ENCODE measurements at places on chromosomes 4 and X.

- DNase-seq = no peak
These were observed 881.0 kb downstream of the PCDH18 start for GRCh38 chr4:136651278-136651667.

DNA sequence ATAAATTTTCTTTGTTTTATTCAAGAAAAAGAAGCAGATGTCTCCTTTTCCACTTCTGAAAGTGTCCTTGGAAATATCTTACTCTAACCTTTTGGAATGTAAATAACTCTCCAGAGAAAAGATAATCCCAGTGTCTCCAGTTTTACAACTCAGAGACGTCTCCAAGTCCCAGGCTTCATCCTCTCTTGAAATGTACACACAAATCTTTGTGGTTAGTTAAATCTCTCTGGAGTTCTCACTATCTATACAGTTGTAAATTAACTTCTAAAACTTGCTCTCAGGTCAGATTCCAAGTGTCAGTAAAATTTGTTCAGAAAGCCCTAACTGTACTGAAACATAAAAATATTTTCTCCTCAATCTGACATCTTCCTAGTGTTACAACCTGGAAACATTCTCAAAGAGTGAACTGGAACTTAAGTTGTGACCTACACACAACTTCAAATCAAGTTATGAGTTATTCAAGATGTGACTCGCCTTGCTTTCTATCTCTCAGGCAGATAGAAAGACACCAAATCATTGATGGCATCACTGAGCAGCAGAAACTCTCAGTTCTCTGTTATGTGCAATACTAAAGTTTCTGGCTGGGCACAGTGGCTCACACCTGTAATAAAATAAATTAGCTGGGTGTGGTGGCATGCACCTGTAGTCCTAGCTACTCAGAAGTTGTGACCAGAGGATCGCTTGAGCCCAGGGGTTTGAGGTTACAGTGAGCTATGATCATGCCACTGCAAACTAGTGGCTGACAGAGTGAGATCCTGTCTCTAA, 284.2 kb downstream of the RCHY1 start:
- DNase-seq = no peak

DNA sequence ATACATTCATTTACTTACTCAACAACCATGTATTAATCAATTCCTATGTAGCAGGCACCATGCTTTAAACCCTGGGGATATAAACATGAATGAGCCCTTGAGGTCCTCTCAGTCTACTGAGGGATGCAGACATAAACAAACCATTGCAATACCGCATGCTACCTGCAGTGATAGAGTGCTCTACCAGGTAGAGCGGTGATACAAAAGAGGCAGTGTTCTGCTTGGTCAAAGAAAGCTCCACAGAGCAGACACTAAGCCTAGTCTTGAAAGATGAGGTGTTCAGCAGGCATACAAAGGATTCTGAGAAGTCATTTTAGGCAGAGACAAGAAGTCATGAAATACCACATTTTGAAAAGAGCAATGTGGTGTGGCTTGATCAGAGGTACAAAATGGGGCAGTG, 26.9 kb upstream of the AMOT start:
- DNase-seq = no peak

DNA sequence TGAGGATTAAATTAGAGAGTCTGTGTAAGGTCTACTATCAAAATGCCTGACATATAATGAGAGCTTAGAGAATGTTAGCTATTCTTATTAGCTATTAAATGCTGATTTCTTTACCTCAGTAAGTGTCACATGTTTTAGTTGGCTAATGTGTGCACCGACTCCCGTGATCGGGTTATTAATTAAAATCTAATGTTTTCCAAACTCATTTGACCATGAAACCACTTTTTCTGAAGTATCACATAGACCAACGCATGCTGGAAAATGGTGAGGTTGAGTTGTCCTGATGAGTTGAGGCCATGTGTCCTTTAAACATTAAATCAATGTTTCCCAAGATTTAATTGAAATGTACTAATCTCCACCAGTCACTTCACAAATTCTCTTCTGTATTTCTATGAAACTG, 84.8 kb upstream of the C1QTNF7 start:
- DNase-seq = no peak

DNA sequence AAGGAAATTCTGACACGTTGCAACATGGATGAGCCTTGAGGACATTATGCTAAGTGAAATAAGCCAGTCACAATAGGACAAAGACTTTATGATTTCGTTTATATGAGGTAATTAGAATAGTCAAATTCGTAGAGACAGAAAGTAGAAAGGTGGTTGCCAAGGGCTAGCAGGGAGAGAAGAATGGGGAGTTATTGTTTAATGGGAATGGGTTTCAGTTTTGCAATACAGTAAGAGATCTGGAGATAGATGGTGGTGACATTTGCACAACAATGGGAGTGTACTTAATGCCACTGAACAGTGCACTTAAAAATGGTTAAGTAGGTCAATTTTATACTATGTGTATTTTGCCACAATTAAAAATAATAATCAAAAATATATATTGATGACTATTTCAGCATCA, 43.4 kb upstream of the TMEM154 start:
- DNase-seq = no peak

GRCh38 chr4:47543331-47543730, 58.3 kb downstream of the ATP10D start:
- no peak for DNase-seq

GRCh38 chr4:143531380-143531779, 17.9 kb downstream of the SMARCA5 start:
- DNase-seq = no peak

DNA sequence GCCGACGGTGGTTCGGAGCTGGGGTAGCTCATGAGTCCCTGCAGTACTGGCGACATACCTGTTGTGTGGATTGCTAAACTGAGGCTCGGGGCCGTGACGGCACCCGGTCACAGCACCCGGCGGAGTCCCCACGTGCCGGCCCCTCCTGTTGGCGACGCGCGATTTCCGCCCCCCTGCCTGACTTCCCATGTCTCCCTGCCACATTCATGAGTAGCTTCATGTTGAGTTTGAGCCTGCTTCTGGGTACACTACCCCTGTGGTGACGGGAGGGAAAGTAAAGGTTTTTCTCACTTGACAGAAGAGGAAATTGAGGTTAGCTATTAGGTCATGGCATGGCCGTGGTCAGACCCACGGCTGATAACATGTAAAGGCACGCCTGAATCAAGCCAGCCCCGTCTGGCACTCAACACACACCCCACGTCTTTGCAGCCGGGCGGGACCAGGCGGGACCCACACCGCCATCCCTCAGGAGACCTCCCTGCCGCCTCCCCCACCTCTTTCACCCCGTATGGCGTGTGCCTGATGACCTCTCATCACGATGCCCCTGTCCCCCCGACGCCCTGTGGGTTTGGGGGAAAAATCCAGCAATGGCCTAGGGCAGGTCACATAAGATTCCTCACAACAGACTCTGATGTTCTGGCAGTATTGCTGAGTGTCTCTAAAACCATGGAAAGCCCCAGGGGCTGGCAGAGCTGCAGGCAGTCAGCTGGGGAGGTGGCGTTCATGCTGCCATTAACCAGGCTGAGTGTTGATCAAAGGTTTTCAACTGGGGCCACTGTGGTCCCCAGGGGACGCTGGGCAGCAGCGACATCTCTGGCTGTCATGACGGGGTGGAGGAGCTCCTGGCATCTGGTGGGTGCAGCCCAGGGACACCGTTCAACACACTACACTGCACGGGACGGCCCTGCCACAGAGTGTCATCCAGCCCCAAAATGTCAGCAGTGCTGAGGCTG, 29.2 kb downstream of the P2RY8 start:
- DNase-seq = no peak

GRCh38 chr4:8544741-8545438, 35.3 kb upstream of the GPR78 start:
- no peak for DNase-seq

- DNase-seq = no peak
These were observed 187.3 kb upstream of the LEF1 start for GRCh38 chr4:108355902-108356535.

DNA sequence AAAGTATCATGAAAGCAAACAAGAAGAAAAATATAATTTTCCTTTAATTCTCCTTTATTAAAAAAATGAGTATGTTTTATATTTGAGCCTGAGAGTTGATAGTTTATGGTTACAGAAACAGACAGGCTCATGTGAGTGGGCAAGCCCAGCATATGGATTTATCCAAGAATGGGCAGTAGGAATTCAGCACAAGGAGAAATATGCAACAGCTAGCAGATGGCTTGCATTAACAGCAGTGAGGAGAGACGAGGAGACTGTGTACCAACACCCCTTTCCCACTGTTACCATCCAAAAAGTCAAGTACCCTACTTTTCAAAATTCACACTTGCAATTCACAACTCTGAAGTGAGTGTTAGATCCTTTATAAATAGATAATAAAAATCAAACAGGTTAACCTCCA, 1760.2 kb upstream of the TENM3 start:
- no peak for DNase-seq

DNA sequence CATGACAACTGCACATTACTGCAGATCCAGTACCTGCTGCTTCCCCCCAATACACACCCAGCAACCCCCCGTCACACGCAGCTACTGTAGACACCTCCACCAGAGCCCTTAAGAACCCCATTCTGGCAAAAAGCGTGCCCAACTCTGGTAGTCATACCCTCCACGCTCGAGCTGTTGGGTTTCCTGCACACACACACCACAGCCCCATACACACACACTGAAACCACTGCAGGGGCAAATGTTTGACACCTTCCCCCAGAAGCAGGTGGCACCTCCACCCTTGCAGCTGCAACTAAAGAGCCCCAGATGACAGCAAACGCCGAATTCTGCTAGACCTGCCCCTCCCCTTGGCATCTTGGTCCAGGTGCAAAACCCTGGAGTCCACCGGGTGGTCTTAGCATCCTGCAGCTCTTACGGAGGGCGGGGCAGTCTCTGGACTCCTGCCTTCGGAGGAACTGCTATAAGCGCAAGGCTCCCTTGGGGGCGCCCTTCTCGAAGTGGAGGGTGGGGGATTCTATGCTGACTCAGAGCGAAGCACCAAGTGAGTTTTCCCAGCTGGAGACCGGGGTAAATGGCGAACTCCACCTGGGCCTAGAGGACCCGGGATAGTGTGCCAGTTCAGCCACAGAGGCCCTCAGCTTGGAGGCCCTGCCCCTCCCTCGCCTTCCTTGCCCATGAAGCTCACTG, 1.5 kb downstream of the FRMPD3 start:
- no peak for DNase-seq

GRCh38 chr4:75841641-75842520, 60.4 kb downstream of the PPEF2 start:
- DNase-seq = no peak

DNA sequence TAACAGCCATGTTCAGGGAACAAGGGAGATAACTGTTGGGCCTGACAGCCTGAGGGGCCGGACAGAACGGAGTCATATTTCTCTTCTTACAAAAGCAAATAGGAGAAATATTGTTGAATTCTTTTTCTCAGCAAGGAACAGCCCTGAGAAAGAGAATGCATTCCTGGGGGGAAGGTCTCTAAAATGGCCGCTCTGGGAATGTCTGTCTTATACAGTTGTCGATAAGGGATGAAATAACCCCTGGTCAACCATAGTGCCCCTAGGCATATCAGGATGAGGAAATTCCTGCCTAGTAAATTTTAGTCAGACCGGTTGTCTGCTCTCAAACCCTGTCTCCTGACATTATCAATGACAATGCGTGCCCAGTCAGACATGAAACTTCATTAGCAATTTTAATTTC, 1925.5 kb downstream of the PCDH7 start:
- DNase-seq = no peak

DNA sequence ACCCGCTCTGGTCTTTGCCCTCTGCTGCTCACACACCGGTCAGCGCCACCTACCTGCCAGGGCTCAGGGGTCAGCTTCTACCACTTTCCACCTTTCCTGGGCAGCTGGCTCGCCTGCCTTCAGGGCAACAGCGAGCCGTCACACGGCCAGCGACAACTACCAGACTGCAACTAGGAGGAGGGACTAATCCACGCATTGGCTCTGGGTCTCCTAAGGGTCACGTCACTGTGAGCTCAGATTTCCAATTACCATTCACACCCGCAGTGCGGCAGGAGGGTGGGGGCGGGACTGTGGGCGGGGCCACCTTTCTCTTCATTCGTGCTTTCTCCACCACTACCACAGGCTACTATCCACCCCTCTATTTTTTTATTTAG, at the start of gene BEX5:
Gene BEX5 (minus strand): TSS at position 172 of the 374 bp plus-strand sequence. CDS start 1,712 bp downstream, outside the sequence.
- DNase-seq = peak; percentile 49

DNA sequence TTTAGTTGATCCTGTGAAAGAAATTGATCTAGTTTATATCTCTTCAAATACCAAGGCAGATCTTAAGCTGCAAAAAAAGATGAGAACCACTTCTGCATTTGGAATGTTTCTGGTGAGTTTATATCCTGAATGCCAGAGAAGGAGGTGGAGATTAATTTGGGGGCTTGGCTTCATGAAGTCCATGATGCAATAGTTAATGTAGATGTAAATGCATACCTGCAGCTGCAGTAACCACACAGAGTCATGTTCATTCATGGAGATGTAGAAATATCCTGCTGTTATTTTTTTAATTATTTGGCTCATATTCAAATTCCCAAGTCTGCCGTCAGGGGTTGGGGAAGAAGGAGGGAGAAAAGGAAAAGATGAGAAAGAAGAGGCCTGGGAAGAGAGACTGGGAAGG, at the start of gene SULT1E1:
Gene SULT1E1 (minus strand): TSS at position 94 of the 400 bp plus-strand sequence. CDS start 2,501 bp downstream, outside the sequence.
- DNase-seq = no peak

DNA sequence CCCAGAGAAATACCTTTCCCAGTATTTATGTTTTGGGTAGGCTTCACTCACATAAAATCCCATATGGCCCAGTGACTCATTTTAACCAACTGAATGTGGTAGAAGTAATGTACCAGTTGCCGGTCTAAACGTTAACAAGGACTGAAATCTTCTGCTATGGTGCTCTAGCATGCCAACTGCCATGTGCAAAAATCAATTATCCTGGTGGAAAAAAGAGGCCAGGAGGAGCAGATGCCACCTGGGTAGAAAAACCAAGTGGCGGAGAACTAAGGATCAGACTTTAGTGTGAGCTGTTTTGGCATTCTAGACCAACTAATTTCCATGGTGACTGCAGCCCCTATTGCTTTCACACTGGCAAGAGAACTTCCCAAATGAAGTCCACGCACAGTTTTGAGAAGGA, 1660.7 kb upstream of the ADGRL3 start:
- DNase-seq = no peak

GRCh38 chr4:7183780-7184460, 8.4 kb upstream of the SORCS2 start:
- DNase-seq = no peak

DNA sequence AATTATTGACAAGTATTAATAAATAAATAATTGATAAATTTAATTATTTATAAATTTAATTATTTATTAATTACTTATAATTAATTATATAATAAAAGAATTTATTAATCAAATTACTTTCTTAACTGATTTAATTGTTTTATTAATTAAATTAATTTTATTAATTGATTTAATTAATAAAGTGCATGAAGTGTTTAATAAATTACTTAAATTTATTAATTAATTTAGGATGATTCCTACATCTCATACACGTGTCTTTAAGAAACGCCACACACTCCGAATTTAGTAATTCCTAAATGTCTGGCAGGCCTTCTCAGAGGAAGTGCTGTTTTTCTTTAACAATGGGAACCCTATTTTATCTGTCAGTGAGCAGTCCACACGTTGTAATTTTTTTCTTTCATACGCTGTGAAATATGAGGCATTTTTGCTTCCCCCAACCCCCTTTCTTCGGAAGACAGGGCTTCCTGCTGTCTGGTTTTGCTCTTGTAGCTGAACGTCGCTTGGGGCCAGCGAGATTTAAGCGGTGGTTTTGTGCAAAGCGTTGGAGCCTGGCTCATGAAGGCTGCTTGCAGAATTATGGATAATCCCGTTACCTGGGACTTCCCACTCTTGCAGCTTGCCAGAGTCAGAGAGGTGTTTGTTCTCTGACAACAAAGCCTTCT, 46.8 kb downstream of the CRLF2 start:
- no peak for DNase-seq

All from activated CD4-positive, alpha-beta T cell treated with anti-CD3 and anti-CD28 coated beads for 4 hours (primary cell).